Stimulated activated CD4-positive, alpha-beta T cell treated with anti-CD3 and anti-CD28 coated beads, Interleukin-1b, Interleukin-23, amount 100 ng/mL, for 4 hours (primary cell): ENCODE measurements at places on chromosomes 1 and 21.
A peak's percentile ranks its signal among the peaks of the same experiment; 100 is the strongest.

GRCh38 chr1:46682064-46682463 is 10.4 kb downstream of the TEX38 start:
- DNase-seq, result no peak

DNA sequence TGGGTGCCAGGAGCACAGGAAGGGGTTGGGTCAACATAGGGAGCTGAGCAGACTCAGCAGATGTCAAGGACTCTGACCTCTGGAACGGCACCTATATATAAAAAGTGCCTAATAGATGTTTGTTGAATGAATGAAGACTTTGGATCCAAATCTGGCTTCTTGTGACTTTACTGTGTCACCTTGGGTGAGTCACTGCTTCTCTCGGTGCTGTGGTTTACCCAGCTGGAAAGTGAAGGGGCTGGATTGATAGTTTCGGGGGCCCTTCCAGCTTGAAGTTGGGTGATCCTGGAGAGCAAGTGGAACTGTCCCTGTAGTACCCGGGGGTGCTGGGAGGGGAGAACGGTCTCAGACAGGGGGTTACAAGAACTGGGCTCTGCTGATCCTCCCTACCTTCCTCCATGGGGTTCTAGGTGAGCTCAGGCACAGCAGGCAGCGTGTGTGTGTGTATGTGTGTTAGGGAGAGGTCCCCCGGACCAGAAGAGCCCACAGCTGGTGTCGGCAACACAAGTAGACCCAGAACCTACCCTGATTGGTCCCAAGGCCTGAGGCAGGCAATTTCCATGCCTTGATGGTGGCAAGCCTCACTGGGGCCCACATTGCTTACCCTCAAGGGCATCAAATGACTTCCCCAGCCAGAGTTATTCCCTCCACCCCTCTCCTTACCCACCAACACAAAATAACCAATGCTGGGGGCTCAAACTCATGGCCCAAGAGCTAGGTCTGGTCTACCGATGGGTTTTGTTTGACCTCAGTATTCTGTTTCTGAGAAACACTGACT is 5.5 kb upstream of the PADI1 start:
- no peak for DNase-seq

- no peak for DNase-seq
Observed at GRCh38 chr1:219794085-219794743, 134.1 kb downstream of the SLC30A10 start.

DNA sequence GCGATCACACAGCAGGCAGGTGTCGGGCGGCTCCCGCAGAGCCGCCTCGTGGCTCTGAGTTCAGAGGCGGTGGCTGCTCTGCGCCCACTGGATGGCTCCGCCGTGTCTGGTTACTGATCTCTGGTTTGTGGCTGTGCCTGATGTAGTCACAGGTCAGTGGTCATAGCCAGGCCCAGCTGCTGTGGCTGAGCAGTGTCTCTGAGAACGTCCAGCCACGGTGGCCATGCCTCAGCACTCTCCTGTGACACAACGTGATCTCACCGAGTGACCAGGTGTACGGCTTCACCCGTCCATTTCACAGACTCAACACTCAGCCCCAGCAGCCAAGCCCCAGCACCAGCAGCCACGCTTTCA is 61.2 kb downstream of the KCNN3 start:
- no peak for DNase-seq

GRCh38 chr1:54122135-54122751 is 30.6 kb downstream of the CDCP2 start:
- DNase-seq, result no peak

GRCh38 chr1:78045563-78045925 is 222 bp upstream of the GIPC2 start:
- no peak for DNase-seq

DNA sequence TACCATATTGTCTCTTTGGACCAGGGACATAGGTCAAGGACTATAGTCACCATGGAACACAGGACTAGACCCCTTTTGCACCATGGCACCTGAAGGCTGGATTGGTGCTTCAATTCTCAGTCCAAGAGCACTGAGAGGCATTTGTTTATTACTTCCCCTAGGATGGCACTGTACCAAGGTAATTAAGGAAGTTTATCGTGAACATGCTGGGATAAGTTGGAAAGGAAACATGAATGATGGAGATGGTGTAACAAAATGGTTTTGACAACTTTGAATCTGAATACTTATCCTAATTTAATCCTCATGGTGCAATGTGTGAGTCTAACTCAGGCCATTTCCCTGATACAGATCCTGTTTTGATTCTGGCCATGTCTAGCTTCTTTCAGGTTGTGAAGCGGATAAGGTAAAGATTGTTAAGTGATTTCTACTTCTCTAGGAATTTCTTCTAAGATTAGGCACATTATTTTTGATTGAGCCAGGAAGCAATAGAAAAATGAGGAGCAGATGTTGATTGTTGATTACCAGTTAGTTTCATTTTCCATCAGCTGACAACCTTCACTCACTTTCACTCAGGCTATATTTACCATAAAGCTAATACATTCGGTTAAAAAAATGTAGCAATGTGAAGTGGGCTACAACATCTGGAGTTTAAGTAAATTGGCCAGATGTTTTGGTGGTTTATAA is 37.3 kb upstream of the SIPA1L2 start:
- DNase-seq, result no peak

DNA sequence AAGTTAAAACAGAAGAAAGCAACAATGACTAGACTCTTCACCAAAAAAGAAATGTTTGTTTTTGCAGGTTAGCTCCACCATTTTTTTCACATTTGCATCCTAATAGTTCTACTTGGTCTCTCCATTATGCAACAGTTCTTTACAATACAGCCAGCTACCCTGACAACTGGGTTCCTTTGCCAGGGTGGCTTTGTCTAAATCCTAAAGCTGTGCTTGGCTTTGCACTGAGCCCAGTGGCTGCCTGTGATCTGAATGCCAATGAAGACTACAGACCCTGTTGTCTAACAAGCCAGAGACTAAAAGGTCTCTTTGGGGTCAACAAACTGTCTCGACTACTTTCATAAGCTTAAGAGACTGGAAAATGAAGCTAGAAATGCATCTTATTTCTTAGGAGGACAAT is 112.0 kb downstream of the AKT3 start:
- DNase-seq, result no peak

DNA sequence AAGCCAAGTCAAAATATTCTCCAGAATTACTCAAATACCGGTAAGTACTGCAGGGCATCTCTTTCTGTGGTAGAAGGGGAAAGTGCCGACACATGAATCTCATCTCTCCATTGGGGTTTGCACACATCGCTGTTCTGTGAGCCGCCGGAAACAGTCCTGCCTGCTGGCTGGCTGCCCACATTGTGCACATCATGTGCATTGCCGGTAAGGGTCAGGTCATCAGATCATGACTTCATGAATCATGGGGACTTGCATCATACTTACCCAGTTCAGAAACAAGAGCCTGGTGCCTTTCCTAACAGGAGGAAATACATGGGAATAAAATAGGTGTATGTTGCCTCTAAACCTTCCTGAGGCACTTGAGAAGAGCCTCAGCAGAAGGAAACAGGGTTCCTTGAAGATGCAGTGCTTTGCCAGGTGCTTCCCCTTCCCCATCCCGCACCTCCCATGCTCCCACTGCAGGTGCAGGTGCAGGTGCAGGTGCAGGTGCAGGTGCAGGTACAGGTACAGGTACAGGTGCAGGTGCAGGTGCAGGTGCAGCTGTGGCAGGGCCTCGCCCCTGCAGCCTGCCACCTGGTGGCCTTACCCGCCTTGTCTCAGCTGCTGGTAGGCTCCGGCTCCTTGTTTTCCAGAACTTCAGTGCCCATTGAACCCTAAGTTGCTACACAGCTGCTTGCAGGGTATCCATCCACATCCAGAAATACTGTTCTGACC is 26.5 kb downstream of the GPR137B start:
- no peak for DNase-seq

GRCh38 chr1:234665975-234666605 is 56.1 kb upstream of the IRF2BP2 start:
- no peak for DNase-seq

- peak; percentile 37 for DNase-seq
Observed at GRCh38 chr1:117606649-117607430, 992 bp downstream of the TENT5C start.

- DNase-seq, result no peak
Observed at GRCh38 chr21:33943293-33943692, 27.7 kb upstream of the ATP5PO start.

DNA sequence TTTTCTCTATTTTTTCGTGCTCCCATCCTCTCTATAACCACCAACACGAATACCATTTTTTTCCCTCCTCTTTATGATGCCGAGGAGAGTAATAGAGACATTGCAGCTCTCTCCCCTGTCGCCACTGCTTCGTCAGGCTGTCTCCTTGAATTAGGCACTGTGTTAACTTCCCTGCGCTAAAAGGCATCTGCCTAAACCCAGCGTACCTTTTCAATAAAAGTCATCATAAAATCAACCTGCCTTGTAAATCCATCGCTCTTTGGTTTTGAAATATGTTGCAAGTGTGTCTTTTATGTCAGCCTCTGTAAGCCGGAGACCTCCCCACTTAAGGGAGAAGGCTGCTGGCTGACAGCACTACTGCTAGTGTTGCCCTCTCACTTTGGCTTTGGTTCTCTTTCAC is 8.7 kb downstream of the RNF220 start:
- DNase-seq, result no peak

- DNase-seq, result no peak
Observed at GRCh38 chr1:221069178-221069903, 190.1 kb downstream of the HLX start.

DNA sequence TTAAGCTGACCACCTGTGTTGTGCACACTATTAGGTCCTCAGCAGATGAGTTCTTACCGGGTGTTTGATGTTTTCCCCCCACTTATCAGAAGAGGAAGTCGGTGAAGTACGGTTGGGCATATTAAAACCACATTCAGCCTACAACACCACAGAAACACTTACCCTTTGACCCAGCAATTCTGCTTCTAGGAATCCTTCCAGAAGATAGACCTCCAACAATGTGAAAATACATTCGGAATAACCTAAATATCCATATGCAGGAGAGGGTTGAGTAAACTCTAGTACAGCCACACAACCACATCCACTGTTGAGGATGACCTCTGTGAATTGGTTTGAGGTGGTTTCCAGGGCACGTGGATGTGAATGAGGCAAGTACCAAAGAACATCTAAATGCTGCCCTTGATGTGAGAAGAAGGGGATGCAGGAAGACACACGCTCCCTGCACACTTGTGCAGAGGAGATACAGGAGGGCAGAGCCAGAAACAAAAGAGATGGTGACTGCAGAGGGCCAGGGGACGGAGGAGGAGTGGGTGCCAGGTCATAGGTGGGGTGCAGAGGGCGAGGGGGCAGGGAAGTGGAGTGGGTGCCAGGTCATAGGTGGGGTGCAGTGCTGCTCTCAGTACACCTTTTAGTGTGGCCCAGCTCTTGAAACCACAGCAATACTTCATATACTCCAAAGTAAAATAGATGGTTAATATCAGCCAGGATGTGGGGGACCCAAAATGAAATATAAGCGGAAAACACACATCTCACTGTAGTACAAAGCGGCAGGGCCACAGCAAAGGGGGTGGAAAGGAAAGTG is 12.8 kb downstream of the ADARB1 start:
- DNase-seq, result no peak

DNA sequence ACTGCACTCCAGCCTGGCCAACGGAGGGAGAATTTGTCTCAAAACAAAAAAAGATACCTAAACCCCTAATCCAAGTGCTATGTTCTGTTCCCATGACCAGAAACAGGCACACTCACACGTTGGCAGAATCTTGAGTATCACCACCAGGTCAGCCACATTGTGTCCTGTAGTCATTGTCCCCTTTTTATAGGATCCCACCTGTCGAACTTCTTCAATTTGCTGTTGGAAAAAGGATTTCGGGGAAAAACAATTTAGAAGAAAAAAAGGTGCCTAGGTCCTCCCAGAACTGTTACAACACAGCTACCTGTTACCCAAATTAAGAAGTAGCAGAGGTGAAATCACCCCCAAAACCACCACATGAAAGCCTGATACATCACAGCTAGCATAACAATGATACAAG is 3.4 kb downstream of the ILF2 start:
- no peak for DNase-seq

- no peak for DNase-seq
Observed at GRCh38 chr1:26775666-26776065, 12.1 kb upstream of the PIGV start.
